ENCODE measurements at places on chromosomes 4 and X. TPM values are rescaled to one million over a fixed set of nuclear protein-coding genes. Genes with fewer than 3 reads are reported as not detected.

GRCh38 chr4:20428436-20429160 is 176.9 kb downstream of the SLIT2 start:
- DNase-seq: no peak

GRCh38 chr4:140935254-140935653 is 179.1 kb upstream of the TBC1D9 start:
- DNase-seq: peak; percentile 69

GRCh38 chr4:26263165-26263564 is 57.6 kb upstream of the RBPJ start:
- no peak for DNase-seq

BST1 gene
- 14.4 TPM for polyA plus RNA-seq

DNA sequence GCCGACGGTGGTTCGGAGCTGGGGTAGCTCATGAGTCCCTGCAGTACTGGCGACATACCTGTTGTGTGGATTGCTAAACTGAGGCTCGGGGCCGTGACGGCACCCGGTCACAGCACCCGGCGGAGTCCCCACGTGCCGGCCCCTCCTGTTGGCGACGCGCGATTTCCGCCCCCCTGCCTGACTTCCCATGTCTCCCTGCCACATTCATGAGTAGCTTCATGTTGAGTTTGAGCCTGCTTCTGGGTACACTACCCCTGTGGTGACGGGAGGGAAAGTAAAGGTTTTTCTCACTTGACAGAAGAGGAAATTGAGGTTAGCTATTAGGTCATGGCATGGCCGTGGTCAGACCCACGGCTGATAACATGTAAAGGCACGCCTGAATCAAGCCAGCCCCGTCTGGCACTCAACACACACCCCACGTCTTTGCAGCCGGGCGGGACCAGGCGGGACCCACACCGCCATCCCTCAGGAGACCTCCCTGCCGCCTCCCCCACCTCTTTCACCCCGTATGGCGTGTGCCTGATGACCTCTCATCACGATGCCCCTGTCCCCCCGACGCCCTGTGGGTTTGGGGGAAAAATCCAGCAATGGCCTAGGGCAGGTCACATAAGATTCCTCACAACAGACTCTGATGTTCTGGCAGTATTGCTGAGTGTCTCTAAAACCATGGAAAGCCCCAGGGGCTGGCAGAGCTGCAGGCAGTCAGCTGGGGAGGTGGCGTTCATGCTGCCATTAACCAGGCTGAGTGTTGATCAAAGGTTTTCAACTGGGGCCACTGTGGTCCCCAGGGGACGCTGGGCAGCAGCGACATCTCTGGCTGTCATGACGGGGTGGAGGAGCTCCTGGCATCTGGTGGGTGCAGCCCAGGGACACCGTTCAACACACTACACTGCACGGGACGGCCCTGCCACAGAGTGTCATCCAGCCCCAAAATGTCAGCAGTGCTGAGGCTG is 29.2 kb downstream of the P2RY8 start:
- no peak for DNase-seq

GRCh38 chrX:12497832-12498591 is 293.2 kb upstream of the PRPS2 start:
- DNase-seq: no peak

DNA sequence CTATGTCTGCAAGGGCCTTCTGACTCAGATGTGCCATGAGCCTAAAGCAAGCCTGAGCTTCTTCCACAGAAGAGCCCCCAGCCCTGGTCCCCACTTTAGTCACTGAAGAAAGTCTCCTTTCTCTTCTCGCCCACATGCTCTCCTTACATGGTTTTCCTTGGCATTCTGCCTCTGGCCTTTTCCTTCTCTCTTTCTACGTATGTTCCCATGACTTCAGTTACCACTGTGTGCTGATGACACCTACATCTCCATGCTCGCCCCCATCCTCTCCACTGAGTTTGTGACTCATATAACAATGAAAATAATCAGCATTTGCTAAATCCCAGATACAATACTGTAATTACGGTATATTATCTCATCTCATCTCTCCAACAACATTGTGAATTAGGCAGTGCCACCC is 149.3 kb downstream of the AMMECR1 start:
- DNase-seq: no peak

RBM47 gene
- 80.2 TPM for polyA plus RNA-seq

DNA sequence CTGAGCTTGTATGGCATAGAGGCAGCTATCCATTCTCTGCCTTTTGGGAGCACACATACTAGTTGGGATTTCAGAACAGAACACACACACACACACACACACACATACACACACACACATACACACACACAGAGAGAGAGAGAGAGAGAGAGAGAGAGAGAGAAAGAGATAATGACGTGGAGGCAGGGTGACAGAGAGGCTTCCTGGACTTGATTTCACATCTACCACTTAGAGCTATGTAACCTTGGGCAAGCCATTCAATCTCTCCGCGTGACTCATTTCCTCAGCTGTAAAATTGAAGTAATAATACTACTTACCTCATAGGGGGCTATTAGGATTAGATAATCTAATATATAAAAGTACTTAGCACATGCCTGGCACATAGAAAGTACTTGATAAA is 12.3 kb upstream of the GRIA3 start:
- DNase-seq: no peak

SMIM9 gene
- not detected for polyA plus RNA-seq

POU3F4 gene
- polyA plus RNA-seq: 7.5 TPM

PNMA6E gene
- polyA plus RNA-seq: not detected

GRCh38 chr4:168028970-168029597 is 63.3 kb upstream of the ANXA10 start:
- DNase-seq: no peak

- DNase-seq: no peak
These were observed 9.5 kb downstream of the SRD5A3 start for GRCh38 chr4:55355555-55355954.

DNA sequence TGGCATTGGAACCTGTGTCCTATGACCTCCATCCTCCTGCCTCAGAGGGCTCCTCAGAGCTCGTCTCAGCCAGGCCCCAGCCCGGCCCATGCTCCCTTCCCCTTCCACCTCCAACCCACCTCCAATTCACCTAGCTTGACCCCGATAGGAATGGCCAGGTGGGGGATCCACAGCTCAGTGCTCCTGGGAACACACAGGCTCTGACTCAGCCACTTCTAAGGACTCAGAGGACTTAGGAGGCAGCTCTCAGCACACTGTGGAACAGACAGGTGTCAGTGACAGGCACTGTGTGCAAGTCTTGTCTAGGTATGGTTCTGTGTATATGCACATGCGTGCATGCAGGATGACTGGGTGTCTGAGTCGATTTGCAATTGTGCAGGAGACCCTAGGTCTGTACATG is 44.8 kb downstream of the PJA1 start:
- DNase-seq: no peak

Measured in right renal cortex interstitium (tissue), 3 donors.